ENCODE measurements at places on chromosomes 16 and 17.
A peak's percentile ranks its signal among the peaks of the same experiment; 100 is the strongest.

GRCh38 chr16:84434800-84435199 lies 66.5 kb downstream of the ATP2C2 start:
- no peak for DNase-seq

GRCh38 chr16:17050468-17050867 lies 420.3 kb downstream of the XYLT1 start:
- DNase-seq: no peak

- no peak for DNase-seq
Measured at GRCh38 chr17:11940904-11941303, 56.4 kb downstream of the ZNF18 start.

DNA sequence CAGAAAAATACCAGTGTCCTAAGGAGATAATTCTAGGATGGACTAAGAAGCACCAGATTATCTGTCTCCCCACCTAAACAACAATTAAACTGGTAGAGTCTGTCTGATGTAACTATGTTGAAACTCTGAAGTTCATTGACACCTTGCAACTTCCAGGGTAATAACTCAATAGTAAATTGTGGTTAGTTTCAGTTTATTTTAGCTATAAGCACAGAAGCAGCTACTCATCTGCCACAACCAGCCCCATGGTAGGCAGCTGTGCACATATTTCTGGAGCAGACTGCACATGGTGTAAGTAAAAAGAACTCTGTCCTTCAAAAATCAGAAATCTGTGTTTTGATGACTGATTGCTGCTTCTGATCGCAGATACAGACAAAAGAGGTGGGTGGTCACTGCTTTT lies 852.1 kb downstream of the CDH11 start:
- DNase-seq: no peak

- DNase-seq: no peak
Measured at GRCh38 chr16:83817022-83817421, 9.2 kb downstream of the HSBP1 start.

DNA sequence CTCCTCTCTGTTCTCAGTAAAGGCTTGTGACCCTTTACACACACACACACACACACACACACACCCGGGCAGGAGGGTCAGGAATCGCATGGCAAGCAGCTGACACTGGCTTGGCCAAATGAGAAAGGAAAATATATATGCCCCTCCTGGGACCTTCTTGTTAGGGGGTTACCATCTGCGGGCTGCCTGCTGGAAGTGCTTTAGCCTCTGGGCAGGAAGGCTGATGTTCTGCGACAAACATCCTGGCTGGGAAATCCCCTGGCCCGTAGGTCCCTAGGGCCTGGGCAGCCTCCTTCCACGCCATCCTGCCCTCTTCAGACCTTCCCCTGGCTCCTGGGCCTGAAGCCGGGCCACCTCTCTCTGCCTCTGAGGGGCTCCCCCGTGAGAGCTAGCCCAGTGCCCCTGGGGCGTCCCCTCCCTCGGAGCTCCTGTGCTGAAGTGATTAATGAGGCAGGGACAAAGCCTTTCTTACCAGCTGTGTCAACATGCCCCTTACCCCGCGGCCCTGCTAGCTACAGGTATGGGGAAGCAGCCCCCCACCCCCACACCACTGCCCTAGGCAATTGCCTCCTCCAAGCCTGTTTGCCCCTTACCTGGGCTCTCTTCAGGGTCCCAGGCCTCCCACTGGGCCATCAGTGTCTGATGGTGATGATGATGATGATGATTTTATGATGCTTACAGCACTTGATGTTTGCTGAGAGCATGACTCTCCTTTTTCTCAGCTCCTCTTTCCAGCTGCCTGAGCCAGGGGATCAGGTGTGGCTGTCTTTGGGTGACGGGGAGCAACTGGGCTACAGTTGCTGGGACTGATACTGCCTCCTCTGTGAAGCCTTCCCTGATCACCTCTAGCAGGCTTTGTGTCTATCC lies 32.8 kb upstream of the ETV4 start:
- peak; percentile 22 for DNase-seq

- DNase-seq: no peak
Measured at GRCh38 chr17:36849871-36850348, 87.4 kb upstream of the LHX1 start.

DNA sequence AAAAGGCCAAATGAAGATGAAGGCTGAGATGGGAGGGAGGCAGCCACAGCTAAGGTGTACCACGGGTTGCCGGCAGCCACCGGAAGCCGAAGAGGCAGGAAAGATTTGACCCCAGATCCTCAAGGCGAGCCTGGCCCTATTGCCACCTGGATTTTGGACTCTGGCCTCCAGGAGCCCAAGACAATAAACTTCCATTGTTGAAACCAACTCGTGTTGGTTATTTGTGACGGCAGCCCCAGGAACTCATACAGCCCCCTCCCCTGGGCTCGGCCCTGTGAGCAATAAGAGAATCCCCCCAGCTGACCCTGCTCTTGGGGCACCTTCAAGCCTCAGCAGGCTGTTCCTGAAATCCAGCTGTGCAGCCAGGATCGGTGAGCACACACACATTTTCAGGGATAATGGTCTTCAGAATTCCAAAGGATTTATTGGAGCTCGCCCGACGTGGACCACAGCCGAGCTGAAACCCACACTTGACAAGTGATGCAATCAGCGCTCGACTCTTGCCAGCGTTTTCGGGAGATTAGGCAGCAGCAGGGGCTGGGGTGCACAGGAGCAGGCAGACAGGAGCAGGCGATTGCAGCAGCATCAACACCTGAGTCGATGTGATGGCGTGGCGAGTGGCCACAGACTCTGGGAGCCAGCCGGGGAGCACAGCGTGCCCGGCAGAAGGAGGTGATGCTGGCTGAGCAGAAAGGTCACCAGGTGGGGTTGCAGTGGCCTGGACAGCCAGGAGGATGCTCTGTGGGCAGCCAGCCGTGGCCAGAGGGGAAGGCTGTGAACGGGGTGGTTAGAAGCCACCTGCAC lies 22.4 kb upstream of the CBX4 start:
- DNase-seq: no peak

- no peak for DNase-seq
Measured at GRCh38 chr17:75032720-75033280, 14.0 kb downstream of the ATP5PD start.

GRCh38 chr17:38558728-38559050 lies 47.1 kb downstream of the SRCIN1 start:
- no peak for DNase-seq

- peak; percentile 10 for DNase-seq
Measured at GRCh38 chr17:50354198-50354597, 8.3 kb downstream of the XYLT2 start.

DNA sequence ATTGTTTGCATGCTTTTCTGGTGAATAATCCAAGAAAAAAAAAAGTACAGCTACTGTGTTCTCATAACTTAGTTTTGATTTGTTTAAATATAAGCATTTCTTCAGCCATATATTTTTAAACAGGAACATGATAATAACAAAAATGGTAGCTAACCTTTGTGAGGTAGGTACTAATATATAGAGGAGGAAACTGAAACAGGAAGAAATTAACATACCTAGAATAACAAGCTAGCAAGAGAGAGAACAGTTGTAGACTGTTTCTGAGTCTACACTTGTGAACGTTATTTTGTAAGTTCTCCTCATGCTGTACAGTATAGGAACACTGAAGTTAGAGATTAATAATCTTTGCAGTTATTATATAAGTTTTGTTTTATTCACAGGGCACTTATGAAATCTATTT lies 49.3 kb downstream of the NSRP1 start:
- no peak for DNase-seq

Data from activated T-cell treated with anti-CD3 and anti-CD28 coated beads, Interleukin-2, amount 50 U/mL, for 1 hour (primary cell).